GOT3 (cell line): ENCODE measurements at places on chromosomes 7 and 10.

DNA sequence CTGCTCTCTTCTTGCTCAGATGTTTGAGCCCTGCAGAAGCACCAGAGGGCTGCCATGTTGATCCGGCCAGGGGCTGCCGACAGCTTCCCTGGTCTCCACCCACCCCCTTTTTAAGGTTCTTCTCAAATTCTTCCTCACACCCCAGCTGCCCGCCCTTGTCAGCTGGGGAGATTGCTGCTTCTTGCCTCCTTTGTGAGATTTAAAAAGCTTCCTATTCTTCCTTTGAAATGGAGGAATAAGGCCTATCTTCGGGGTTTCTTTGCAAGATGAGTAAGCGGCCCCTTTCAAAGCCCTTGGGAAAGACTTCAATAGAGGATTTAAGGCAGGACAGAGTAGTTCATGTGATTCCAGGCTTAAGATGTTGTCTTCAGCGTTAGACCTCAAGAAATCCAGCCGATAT, 211.9 kb upstream of the SHH start:
- no peak for DNase-seq

- no peak for DNase-seq
Observed at GRCh38 chr7:2724453-2725177, 36.6 kb downstream of the AMZ1 start.

GRCh38 chr10:71817831-71818655, 33.0 kb downstream of the PSAP start:
- no peak for DNase-seq

GRCh38 chr7:64320547-64321513, 7.1 kb downstream of the ZNF736 start:
- DNase-seq, result no peak

DNA sequence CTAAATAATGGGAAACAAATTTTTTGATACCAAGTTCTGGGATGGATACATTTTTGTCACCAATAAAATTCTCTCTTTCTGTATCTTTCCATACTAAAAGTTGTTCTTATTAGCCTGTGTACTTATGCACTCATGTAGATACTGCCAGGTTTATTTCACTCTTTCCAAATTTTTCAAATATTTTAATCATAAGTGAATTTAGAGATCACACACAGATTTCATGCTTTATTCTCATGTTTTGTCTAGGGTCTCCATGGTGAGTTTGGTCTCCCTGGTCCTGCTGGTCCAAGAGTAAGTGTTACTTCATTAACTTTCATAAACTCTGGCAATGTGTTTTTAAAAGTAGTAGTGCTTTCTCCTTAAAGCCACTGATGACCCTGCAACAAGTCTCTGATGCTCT, 20.3 kb downstream of the COL1A2 start:
- DNase-seq, result no peak

GRCh38 chr10:19977097-19977521, 160.9 kb downstream of the PLXDC2 start:
- DNase-seq, result no peak

GRCh38 chr7:113610572-113610971, 308.2 kb downstream of the PPP1R3A start:
- DNase-seq, result no peak

DNA sequence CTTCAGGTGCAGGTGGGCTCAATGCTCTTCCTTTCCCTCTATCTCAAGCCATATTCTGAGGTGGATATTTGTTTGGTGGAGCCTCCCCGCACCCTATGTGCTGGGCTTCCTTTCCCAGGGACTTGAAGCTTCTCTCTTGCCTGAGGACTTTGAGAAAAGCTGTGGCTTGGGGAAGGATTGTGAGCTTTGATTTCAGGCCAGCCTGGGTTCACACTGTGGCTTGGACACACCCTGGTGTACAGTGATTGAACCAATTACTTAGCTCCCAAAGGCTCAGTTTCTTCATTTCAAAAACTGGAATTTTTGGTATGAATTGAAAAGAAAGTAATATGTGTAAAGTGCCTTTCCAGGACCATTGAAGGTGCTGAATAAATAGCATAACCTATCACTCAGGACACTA, 224.5 kb upstream of the GLI3 start:
- DNase-seq, result no peak

- DNase-seq, result no peak
Observed at GRCh38 chr10:125087191-125087896, 73.0 kb downstream of the CTBP2 start.

- no peak for DNase-seq
Observed at GRCh38 chr7:12030116-12030515, 181.0 kb upstream of the TMEM106B start.

GRCh38 chr7:131302446-131302845, 25.2 kb upstream of the MKLN1 start:
- DNase-seq, result no peak

GRCh38 chr10:114547514-114547913, 110.6 kb downstream of the ABLIM1 start:
- DNase-seq, result no peak

GRCh38 chr10:27019827-27020226, 80.5 kb downstream of the ANKRD26 start:
- DNase-seq, result no peak

DNA sequence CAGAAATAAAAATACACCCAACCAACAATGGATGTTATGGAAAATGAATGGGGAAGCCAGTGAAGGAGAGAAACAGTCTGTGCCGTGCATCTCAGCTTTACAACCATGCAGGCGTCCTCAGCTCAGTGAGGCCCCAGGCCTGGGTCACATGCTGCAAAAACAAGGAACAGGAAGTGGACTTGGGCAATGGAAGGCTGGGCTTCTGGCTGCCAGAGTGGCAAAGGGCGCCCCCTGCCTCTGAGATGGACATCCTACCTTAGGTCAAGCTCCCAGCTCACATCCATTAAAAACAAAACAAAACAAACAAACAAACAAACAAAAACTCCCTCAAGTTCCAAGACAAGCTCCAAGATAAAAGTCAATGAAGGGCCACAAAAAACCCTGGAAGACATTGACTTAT, 54.7 kb upstream of the AFAP1L2 start:
- DNase-seq, result no peak

GRCh38 chr7:29881724-29882123, 75.4 kb downstream of the WIPF3 start:
- DNase-seq, result no peak

- DNase-seq, result no peak
Observed at GRCh38 chr7:42250411-42250810, 13.4 kb upstream of the GLI3 start.

GRCh38 chr10:45460235-45460878, 86.3 kb downstream of the ALOX5 start:
- DNase-seq, result no peak

DNA sequence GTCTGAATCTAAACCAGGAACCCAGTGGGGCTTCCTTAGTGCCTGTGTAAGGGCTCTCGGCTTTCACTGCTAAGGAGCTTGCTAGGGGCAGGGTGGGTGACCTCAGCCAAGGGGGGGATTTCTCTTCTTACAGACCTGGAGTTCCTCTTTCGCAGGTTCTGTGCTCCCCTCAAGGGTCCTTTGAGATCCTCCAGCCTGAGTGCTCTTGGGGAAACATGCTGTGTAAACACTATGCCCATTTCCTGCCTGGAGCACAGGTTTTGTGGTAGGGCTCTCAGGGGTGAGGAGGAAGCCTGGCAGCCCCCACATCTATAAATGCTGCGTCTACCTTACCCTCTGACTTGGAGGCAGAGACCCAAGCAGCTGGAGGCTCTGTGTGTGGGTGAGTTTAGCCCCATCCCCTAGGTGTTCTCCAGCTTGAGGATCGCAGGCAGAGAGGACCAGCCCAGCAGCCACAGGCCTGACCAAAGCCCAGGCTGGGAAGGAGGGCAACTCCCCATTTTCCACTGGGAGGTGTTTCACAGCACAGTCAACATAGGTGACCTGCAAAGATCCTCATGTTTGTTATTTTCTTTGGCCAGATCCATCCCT, at the start of gene SFTPA1:
Gene SFTPA1, plus strand, starts transcription at position 339 of the 591 bp plus-strand sequence. CDS start 887 bp downstream, outside the sequence.
- no peak for DNase-seq

DNA sequence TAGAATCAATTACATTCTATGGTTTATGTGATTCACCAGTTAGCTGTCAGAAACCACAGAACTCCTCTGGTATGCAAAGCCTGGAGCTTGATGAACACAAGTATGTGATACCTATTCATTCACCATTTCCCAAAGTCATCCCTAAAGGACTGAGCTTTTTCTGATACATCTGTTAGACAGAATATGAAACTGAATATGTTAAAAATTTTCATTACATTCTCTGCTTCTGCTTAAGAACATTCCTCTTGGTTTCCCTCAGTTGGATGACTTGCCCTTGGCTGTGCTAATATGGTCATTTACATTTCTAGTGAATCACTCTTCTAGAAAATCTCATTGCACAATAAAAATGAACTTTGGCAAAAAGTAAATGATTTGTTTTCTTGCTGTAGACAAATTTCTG, 10.8 kb upstream of the PON1 start:
- no peak for DNase-seq

GRCh38 chr10:124524991-124525653, 63.5 kb downstream of the LHPP start:
- no peak for DNase-seq

- no peak for DNase-seq
Observed at GRCh38 chr7:114760477-114760876, 161.4 kb upstream of the MDFIC start.

DNA sequence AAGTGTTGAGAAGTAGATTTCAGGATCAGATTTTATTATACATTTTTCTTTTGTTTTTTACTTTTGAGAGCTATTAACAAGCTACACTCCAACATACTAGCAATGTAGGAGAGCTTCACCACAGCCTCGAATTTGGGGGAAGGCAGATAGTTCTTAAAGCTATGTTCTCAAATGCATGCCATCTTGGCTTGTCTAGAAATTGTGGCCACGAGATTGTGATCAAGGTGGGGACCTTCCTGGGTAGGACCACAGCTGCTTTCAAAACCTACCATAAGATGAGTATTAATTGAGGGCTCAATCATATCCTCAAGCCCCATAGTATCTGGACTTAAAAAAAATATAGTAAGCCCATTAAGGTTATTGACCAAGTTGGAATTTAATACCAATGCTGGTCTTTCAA, 27.9 kb upstream of the JAZF1 start:
- DNase-seq, result no peak
